ENCODE measurements at places on chromosomes 6 and 20.

- DNase-seq: no peak
Measured at GRCh38 chr20:4130404-4131189, 115.2 kb upstream of the RNF24 start.

GRCh38 chr20:9331707-9332435 is 182.5 kb upstream of the LAMP5 start:
- no peak for DNase-seq

- no peak for DNase-seq
Measured at GRCh38 chr20:20365480-20366161, 2.3 kb upstream of the INSM1 start.

DNA sequence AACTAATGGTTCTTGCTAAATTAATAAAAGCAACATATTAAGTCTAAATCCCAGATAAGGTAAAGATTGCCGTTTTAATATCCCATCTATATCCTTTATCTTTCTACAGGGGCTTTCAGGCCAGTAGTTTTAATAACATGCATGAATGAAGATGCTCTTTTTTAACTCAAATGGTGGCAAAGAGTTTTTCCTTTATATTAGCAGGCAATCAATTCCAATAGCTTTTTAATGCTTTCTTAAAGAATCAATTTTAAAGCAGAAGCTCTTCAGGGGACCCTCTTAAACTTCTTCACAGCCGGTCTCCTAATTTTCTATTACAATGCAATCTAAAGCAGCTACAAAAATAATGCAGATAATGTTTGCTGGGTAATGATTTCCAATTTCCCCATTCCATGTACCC is 107.8 kb upstream of the HS3ST5 start:
- DNase-seq: no peak

DNA sequence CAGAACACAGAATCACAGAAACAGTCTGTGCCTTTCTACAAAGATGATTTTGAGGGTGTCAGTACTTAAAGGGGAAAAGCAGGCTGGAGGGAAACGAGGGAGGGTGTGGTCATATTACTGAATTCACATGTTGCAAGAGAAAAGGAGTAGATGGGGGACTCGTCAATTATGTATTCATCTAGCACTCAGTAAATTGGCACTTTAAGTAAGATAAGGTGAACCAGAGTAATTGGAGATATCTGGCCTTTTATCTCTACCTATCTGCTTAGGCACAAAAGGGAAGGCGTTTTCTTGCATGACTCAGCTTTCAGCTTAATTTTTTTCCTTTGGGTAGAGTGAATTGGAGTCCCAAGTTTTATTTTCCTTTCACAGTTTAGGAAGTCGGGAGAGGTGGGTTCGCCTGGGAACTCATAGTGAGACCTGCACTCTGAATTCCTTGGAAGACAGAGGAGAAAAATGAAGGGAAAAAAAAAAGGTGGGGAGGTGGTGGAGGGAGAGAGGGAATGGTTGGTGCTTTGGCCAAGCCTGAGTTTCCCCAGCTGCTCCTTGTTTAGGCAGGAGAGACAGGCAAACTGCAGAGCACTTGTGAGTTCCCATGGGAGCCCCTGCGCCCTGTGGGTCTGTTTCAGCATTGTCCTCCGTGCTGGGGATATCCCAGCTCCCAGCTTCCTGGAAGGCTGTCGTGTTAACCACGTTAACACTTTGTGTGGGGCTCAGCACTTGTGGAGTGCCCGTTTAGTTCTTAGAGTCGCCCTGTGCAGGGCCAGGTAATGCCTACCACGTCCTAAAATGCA is 19.7 kb upstream of the GTSF1L start:
- DNase-seq: no peak

- no peak for DNase-seq
Measured at GRCh38 chr6:76247527-76247926, 175.1 kb upstream of the IMPG1 start.

Data from right forelimb (tissue), 1 donor.